ENCODE measurements at places on chromosomes 13 and 19.

- DNase-seq: no peak
Measured at GRCh38 chr13:35499196-35499662, 22.7 kb upstream of the MAB21L1 start.

- DNase-seq: no peak
Measured at GRCh38 chr13:95420501-95420900, 119.2 kb upstream of the ABCC4 start.

- DNase-seq: no peak
Measured at GRCh38 chr13:102580552-102581169, 16.1 kb upstream of the TPP2 start.

DNA sequence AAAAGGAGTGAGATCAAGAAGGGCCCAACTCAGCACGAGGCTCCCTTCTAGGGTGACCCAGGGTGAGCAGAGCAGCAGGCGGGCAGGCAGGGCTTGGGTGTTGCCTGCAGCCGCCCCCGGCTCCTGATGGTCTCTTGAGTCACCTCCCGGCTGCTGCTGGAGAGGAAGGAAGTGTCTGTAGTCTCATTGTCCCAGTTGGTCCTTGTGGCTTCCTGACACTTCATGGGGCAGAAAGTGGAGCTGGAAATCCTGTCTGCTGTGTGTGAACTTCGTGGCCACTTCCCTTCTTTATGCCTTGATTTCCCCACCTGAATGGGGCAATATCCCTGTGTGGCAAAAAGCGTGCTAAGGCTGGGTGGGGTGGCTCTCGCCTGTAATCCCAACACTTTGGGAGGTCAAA, 2.5 kb downstream of the MAP1S start:
- no peak for DNase-seq

DNA sequence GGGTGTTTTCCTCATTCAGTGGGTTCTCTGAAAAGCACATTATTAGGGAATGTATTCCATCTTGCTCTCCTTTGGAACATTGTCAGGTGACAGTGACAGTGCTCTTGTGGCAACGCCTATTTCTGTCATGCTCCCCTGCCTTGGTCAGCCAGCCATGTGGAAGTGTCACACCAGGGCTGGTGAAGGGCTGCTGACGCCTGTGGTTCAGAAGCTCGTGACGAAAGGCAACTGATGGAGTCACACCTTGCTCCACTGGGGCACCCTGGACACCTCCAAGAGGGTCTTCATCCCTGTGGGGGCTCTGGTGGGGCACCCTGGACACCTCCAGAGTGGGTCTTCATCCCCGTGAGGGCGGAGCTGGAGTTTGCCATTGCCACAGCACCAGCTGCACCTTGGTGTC, 68.9 kb upstream of the GPR183 start:
- DNase-seq: peak; percentile 39

- DNase-seq: no peak
Measured at GRCh38 chr19:51145916-51146493, 3.9 kb downstream of the SIGLEC7 start.

DNA sequence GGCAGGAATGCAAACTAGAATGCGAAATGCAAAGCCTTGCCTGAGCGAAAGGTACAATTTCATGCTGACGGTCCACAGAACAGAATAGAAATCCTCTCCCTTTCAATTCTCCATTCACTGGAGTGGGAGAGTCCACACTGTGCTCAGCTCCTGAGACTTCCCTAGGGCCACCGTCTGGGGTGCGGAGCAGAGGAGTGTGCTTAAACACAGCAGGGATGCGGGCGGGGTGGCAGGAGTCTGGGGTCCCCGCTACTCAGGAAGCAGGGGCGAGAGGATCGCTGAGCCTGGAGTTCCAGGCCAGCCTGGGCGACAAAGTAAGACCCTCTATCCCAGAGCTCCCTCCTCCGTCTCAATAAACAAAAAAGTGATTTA, 552 bp upstream of the ZNF816 start:
- no peak for DNase-seq

DNA sequence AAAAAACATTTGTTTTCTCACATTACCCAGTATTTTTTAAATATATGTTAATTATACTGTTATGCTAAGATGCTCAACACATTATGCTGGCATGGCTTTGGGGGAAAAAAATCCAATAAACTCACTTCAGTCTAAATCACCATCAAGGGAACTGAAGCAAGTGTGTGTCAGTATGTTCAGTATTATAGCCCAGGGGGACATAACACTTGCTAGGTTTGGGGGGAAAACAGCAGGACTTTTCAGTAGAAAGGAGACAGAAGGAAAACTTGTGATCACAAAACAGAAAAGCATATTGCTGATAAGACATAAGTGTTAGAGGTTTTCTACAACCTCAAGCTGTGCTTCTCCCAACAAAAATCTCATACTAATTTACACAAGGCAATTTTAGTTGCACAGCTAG, 1759.9 kb upstream of the PCDH20 start:
- no peak for DNase-seq

Data from H1 (cell line).